ENCODE measurements at places on chromosomes 12 and 14.

DNA sequence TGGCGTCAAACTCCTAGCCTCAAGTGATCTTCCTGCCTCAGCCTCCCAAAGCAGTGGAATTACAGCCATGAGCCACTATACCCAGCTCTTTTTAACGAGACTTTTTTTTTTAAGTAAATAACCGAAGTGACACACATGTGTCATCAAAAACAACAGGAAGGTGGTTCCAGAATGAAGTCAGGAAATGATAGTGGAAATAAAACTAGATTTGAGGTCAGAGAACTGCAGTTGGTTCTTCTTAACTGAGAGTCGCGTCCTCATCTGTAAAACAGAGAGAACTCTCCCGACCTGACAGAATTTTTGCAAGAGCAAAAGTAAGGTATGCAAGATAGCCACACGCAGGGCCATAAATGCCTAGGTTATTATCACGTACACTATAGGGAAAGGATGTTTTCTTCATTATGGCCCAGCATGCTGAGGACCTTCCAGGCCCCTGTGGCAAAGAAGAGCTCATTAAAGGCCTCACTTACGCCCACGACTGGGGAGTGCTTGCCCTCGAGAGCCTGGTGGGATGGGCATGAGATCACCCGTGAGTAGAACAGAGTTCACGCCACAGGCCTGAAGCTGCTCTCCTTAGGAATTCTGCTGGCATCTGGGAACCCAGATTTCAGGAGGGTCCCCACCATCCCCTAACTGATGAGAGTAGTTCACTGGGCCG, 67.2 kb downstream of the SCARB1 start:
- DNase-seq = no peak

DNA sequence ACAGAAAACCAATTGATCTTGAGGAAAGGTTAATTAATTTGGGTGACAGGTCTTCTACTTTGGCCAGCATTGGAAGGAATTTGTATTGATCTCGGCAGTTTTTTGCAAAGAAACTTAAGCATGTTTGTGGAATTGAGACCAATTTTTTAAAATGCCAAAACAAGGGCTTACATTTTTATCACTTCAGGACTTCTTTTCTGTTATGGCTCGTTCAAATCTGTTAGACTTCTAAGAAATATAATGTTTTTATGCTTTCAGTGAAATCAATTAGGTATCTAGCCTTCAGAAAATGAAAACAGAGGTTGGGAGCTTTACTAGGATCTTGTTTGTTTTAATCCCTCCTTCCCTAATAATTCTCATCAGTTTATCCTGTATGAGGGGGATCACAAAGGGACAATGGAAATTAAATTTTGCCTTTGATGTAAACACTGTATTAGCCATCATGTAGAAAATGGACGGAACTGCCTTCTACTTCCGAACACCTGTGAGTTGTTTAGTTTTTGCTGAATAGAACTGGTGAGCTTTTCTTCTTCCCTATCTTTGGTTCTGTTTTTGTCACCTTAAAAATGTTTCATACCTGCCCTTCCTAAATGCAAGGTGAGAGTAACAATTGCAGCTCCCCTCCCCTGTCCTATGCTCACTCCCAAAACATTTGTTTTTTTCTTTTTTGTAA, 7.8 kb downstream of the FOXA1 start:
- DNase-seq = no peak

DNA sequence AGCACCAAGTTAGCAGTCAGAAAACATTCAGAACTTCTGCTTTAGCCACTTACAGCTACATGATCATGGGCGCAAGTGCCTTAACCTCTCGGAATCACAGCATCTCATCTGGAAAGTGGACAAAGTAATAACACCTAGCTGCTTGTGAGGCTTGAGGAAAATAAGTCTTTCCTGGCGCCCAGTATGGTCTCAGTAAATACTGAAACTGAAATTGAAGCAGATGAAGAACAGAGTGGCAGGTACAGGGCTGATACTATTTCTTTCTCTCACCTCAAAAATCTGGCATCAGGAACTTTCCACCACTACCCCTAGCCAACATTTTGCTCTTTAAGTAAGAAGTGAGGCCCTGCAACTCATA, 129.7 kb upstream of the FUT8 start:
- no peak for DNase-seq

- DNase-seq = no peak
Measured at GRCh38 chr12:117408161-117408791, 46.9 kb upstream of the NOS1 start.

DNA sequence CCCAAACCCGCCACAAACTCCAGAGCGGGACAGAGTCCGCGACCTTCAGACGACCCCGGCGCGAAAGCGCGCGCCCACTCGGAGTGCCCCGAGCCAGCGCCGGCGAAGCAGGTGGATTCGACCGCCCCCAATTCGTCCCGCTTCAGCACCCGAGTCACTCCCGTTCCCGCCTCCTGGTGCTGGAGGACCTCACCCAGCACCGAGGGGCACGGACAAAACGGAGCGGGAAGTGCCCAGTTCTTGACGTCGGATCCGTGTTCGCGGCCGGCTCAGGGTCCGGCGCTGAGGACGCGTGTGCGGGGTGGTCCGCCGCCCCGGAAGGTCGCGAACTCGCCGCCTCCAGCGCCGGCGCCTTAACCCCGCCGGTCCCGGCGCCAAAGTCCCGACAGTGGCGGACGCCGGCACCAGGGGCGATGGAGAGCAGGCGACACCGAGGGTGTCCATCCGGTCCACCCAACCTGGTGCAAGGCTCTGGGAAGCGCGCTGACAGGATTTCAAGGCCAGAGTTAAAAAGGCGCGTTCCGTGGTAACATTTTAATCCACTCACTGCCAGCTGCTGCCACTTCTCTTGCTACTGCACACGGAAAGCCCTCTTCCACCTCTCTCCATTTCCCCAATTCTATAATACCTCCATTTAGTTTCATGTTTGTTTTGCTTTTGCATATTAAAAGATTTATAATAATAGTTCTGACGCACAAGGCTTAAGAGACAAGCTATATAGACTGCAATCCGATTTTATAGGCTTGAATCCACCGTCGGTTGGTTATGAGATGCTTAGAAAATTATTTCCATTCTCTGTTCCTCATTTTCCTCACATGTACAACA, 240.0 kb upstream of the CPNE8 start:
- no peak for DNase-seq

DNA sequence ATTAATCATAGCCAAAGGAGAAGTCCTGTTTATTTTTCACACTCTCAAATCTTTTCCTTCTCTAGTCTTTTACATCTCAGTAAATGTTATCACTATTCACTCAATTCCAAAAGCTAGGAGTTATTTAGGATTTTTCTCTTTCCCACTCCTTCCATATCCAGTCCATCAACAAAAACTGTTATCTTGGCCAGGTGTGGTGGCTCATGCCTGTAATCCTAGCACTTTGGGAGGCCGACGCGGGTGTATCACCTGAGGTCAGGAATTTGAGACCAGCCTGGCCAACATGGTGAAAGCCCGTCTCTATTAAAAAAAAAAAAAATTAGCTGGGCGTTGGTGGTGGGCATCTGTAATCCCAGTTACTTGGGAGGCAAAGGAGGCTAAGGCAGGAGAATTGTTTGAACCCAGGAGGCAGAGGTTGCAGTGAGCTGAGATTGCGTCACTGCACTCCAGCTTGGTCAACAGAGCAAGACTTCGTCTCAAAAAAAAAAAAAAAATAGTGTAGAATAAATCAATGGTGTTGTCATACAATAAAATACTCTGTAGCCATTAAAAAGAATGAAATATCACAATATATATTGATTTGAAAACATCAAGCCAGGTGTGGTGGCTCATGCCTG, 46.6 kb upstream of the FOXJ2 start:
- DNase-seq = no peak

DNA sequence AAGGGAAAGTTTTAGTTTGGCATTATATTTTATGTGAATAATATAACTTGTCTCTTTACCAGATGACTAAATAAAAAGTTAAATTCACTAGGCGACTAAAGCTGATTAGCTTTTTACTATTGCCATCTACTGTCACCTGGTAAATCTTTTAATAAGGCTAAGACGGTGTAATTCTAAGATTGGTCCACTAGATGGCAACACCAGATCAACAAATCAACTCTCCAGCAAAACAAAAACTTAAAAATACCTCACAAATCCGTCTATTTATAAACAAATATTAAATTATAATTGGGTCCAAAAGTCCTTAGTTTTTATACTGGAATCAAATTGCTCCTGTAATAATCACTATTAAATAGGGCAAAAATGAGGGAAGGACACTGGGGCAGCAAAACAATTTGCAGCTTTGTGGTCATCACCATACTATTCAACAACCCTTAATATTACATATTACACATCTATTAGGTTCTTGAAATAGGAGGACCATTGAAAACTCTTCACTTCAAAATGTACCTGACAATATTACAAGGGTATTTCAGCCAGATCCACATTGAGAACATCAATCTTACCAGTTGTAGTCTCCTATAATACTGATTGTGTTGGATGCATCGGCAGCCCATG, 47.9 kb downstream of the GALC start:
- DNase-seq = no peak

- DNase-seq = no peak
Measured at GRCh38 chr14:25120261-25120660, 70.3 kb upstream of the STXBP6 start.

DNA sequence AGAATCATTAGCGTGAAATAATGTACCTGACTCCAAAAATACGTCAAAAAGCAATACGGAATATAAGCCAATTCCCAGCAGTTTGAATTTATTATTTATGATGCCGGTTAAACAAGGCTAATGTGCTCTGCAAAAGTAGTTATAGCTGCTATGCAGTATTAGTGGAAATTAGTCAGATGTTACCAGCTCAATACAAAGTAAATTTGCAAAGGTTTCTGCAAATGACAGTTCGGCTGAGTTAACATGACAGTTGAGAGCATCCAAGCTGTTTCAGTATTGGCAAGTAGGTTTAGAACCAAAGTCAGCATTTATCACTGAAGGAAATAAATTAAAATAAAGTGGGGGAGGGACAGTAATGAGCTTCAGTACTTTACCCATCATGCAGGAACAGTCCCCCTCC, 1665.8 kb upstream of the FLRT2 start:
- DNase-seq = no peak

GRCh38 chr14:79011091-79011919, 841.1 kb downstream of the NRXN3 start:
- peak; percentile 14 for DNase-seq

GRCh38 chr12:70609739-70610491, 27.3 kb downstream of the PTPRB start:
- DNase-seq = no peak

DNA sequence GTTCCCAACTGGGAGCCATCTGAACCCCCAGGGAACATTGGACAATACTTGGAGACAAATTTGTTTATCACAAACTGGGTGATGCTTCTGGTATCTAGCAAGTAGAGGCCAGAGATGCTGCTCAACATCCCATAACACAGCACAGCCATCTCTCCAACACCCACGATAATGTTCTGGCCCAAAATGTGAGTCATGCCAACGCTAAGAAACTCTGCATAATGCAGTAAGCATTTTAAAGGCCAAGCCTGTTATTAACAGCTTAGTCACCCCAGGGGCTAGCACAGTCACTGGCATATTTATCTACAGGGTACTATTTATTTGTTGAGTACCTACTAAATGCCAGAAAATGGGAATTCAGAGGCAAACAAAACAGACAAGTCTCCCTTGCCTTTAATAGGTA, 873.1 kb upstream of the TMEM132C start:
- DNase-seq = no peak

DNA sequence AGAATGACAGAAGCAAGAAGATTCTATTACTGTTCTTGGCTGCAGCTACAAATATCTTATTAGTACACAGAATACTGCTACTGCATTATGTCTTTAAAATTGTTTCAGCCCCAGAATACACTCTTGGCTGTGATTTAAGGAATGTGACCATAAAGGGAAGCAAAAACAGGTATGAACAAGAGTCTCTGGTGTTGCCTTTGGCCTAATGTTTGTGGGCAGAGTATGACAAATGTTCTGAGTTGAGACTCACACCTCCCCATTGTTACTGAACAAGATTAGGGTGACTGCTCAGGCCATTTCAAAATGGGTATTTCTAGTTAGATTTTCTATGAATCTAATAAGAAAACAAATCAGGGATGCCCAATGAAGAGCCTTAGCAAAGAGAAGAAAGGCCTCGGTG, 28.5 kb downstream of the TTC6 start:
- no peak for DNase-seq

- peak; percentile 69 for DNase-seq
Measured at GRCh38 chr12:121499929-121500793, 80.7 kb downstream of the KDM2B start.

GRCh38 chr12:13536219-13536910, 339.8 kb downstream of the EMP1 start:
- DNase-seq = no peak

DNA sequence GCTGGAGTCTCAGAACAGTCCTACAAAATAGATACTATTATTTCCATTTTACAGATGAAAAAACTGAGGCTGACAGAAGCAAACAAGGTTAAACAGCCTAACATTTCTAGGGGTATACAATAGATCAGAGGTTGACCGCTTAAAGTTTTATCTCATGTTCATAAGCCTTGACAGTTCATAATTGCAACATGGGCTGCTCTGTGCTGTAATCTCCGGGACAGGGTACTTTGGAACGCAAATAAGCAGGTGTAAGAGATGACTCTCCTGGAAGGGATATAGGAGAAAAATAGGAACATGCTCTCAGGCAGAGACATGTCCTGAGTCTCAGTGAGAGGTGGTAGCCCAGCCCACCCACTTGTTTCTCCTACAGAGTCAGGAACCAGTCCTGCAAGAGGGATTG, 72.8 kb upstream of the RBM19 start:
- DNase-seq = no peak

DNA sequence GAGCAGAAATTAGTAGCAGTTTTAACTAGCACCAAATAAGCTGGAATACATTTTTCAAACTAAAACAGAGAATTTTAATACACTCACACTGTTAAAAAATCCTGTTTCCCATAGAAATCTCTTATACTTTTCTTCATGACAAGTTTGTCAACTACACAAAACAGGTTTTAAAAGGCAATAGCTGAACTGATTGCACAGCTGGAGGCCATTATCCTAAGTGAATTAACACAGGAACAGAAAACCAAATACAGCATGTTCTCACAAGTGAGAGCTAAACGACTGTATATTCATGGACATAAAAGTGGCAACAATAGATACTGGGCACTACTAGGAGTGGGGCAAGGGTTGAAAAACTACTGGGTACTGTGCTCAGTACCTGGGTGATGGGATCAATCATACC, 11.6 kb upstream of the HAL start:
- DNase-seq = no peak

GRCh38 chr14:105312973-105313372, 1.6 kb upstream of the PACS2 start:
- no peak for DNase-seq

DNA sequence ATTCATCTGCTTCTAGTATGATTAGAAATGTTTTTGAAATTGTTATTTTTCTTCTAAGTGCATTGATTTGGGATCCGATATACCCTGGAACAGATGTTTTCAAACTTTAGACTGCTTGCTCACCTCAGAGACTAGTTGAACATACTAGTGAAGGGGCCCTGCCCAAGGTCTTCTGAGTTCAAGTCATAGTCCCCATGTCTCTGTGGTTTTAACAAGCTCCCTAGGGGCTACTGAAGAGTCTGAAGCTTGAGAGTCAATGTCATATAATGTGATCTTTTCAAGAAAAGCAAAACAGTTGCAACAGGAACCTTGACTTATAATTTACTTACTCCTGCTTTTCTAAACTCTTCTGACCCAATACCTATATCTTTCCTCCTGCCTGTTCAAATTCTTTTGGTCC, 7.5 kb upstream of the UBE2N start:
- DNase-seq = peak; percentile 46

- no peak for DNase-seq
Measured at GRCh38 chr14:94376108-94376975, 12.1 kb downstream of the SERPINA1 start.

Data from DND-41 (cell line).